Stimulated activated CD8-positive, alpha-beta memory T cell treated with anti-CD3 and anti-CD28 coated beads, Interleukin-15, amount 100 ng/mL, for 48 hours (primary cell): ENCODE measurements at places on chromosomes 1 and 21.

DNA sequence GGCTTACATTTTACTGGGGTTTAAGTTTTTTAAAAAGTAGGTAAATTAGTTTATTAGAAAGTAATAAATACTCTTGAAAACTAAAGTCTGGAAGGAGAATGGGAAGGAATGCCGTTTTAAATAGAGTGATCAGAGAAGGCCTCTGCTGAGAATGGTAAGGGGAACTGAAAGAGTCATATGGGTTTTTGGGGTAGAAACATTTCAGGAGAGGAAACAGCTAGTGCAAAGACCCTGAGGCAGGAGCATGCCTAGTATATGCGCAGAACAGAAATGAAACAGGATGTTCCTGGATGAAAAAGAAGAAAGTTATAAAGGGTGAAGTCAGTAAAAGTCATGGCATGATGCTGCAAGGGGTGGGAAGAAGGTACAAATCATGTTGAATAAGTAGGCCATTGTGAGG is 38.9 kb downstream of the ZC3H11B start:
- DNase-seq: no peak

- no peak for DNase-seq
Measured at GRCh38 chr1:245500546-245500945, 345.8 kb downstream of the KIF26B start.

DNA sequence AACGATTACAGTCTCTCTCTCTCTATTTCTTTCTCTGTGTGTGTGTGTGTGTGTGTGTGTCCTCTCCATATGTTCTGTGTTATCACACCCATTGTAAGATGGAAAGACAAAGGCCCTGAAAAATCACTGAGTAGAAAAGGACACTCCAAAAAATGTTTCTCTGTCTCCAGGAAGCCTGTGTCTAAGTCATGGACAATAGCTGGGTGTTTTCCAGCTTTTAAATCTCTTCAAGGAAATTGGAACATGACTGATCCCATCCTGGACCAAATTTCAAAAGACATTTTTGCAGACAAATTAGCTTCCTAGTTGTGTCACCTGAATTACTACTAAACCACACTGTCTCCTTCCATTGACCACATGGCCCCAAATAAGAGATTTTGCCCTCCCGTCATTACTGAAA is 31.0 kb upstream of the LMX1A start:
- no peak for DNase-seq

GRCh38 chr1:111199881-111200801 is at the start of gene DENND2D:
Gene DENND2D (minus strand): TSS chr1:111200646. CDS start chr1:111200459, 187 bp downstream.
- DNase-seq: peak; percentile 63

GRCh38 chr1:227998374-227999055 is 8.3 kb upstream of the WNT3A start:
- no peak for DNase-seq

- no peak for DNase-seq
Measured at GRCh38 chr21:18524097-18524880, 120.7 kb upstream of the TMPRSS15 start.

GRCh38 chr1:112870887-112871646 is 84.9 kb downstream of the SLC16A1 start:
- DNase-seq: no peak

GRCh38 chr1:48055876-48056764 is 58.9 kb upstream of the TRABD2B start:
- no peak for DNase-seq

DNA sequence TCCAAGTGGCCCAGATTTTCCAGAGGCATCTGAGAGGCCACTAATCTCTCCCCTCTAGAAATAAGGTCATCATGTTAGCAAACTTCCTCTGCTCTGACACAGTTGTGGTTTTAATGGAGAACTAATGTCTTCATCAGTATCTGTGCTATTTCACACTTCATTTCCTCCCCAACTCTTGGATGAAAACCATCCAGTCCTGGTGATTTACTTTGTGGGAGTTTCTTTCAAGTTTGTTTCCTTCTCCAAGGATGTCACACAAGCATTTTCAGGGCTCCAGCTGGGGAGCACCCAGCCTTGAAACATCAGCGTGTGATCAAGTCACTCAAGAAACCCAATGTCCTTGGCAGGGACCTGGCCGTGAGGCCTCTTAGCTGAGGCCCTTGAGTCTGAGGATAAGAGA is 38.8 kb downstream of the TBX15 start:
- no peak for DNase-seq

DNA sequence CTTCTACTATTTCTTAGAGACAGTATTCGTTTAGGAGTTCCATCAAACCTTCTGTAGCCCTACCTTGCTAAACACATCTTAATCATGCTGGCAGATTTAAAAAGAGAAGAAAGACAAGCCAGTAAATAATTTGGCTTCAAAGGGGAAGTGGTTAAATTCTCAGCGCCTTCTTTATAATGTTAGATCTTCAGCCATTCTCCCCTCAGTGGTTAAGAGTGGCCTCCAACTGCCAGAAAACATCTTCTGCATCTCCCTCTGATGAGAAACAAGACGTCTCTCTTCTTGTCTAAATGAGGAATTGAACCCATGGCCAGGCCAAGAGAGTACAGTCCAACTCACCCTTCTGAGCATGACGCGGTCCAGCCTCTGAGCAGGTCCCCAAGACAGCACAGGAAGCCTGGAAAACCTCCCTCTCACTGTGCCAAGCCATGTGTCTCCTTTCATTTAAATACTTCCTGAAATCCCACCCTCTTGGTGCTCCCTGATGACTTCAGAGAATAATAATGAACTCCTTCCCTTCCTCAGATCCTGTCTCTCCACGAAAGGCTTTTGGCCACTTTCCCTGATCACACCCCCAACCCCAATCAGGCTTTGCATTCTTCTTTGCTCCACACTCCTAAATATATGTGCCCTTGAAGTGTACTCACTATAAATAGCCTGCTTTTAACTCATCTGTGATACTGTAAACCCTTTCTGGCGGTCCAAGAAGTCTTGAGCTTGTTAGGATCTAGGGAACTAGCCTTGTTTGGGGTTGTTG is 16.4 kb upstream of the LRRC52 start:
- no peak for DNase-seq

- DNase-seq: no peak
Measured at GRCh38 chr21:31537872-31538576, 121.5 kb upstream of the SOD1 start.

DNA sequence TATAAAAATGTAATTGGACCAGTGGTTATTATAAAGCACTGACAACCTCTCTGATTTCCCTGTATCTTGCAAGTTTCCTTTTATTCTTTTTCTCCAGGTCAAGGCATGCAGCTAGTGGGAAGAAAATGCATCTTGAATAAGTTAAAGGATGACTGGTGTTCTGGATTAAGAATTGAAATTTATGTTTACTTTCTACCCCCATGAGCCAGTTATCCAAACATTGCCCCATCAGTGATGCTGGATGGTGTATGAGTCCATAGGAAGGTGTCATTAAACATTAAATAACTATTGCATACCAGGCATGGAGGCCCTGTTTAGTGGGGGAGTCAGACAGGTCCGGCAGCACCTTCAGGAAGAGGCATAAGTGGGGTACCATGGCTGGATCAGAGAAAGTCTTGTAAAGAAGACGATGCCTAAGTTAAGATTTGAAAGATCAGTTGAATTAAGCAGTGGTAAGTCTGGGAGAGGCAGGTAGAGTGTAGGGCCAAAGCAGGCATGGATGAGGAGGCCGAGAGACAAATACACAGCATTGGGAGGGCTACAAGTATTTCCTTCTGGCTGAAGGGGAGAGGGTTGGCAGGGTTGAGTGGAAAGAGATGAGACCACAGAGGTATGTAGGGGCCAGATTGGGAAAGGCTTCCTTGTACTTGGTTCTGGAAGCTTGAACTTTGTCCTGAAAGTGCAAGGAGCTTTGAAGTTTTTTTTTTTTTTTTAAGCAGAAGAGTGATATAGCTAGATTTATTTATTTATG is 5.7 kb downstream of the SZRD1 start:
- DNase-seq: no peak

DNA sequence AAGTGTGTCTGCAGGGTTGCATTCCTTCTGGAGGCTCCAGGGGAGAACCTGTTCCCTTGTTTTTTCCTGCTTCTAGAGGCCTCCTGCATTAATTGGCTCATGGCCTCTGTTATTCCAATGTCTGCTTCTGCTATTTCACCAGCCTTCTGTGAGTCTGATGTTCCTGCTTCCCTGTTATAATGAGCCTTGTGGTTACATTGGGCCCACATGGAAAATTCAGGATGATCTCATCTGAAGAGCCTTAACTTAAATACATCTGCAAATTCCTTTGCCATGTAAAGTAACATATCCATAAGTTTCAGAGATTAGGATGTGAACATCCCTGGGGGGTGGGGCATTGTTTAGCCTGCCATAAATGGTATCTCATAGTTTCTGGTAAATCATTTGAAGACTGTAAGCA is 181.1 kb downstream of the RWDD3 start:
- DNase-seq: no peak

DNA sequence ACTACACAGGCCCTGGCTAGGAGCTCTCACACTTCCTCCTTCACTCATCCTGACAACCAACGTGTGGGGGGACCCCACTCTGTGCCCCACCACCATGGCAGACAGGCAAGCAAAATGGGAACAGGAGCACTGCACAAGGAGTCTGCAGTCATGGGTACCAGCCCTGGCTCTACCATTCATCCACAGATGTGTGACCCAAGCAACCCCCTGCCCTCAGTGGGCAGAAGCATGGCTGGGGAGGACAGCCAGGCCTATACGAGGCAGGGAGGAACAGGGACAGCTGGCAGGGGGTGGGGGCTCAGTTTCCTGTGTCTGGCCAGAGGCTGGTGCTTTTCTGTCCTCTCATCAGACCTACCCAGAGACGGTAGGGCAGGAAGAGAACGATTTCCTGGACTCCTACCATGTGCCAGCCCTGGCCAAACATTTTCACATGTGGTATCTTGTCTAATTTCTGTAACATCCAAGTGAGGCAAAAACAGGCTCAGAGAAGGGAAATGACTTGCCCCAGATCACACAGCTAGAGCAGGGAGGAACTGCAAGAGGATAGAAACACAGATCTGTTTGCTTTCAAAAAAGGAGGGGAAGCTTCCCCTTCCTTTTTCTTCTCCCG is 178.0 kb downstream of the HIVEP3 start:
- no peak for DNase-seq

GRCh38 chr1:245079021-245079609 is 75.7 kb upstream of the KIF26B start:
- no peak for DNase-seq

GRCh38 chr1:147504801-147505311 is 36.4 kb upstream of the BCL9 start:
- no peak for DNase-seq

- DNase-seq: no peak
Measured at GRCh38 chr1:179817789-179818188, 59.8 kb downstream of the TOR1AIP2 start.

- DNase-seq: no peak
Measured at GRCh38 chr1:75579046-75579445, 31.9 kb downstream of the SLC44A5 start.

DNA sequence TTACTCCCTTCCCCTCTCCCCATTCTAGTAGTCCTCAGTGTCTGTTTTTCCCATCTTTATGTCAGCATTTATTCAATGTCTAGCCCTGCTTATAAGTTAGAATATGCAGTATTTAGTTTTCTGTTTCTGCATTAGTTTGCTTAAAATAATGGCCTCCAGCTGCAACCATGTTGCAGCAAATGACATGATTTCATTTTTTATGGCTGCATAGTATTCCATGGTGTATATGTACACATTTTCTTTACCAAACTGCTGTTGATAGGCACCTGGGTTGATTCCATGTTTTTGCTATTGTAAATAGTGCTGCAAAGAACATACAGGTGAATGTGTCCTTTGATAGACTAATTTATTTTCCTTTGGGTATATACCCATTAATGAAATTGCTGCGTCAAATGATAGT is 267.7 kb downstream of the SRGAP2C start:
- DNase-seq: no peak

DNA sequence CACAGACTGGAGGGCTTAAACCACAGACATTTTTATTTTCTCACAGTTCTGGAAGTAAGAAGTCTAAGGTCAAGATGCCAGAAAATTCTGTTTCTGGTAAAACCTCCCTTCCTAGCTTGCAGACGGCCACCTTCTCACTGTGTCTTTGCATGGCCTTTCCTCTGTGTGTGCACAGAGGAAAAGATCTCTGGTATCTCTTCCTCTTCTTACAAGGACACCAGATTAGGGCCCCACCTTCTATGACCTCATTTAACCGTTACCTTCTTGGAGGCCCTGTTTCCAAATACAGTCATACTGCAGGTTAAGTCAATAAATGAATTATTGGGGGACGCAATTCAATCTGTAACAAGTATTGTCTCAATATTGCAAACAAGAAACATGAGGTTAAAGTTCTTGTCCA is 63.0 kb upstream of the PRDX6 start:
- DNase-seq: no peak

DNA sequence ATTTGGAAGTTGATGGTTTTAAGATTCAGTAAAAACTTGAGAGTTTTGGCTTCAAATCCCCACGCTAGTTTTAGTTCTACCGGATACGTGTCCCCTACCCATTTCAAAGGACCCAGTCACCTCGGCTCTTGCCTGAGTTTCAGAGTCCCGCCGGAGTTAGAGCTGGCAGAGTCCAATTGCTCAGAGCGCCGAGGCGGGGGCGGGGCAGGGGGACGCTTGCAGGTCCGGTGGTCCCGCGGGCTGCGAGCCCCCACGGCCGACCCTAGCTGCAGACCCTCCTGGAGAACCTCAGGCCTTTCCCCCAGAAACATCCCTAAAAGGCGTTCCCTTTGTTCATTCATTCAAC is 765 bp upstream of the VPS45 start:
- peak; percentile 36 for DNase-seq

GRCh38 chr1:89632657-89633247 is at the start of gene LRRC8C:
Gene LRRC8C (plus strand): TSS chr1:89633120. CDS start chr1:89686474, 53,354 bp downstream.
- peak; percentile 82 for DNase-seq

DNA sequence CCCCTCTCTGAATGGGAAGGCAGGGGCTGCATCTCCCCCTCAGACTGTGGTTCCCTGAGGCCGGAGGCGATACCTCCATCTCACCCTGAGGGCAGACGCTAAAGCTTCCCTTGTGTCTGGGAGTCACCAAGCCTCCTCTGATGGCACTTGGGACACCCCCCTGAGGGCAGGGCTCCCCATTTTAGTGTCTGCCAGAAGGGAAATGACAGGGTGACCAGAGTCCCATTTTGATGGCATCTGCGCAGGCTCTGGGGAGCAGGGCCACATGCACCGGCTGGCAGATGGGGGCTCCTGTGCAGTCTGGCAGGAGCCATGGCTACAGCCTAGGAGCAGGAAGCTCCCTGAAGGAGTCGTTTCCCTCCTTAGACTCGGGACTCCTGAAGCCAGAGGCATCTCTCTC is 1.7 kb downstream of the S100A2 start:
- no peak for DNase-seq

- no peak for DNase-seq
Measured at GRCh38 chr21:45828580-45829570, 152.7 kb upstream of the COL6A1 start.

GRCh38 chr1:61428146-61428545 is 296.8 kb downstream of the TM2D1 start:
- no peak for DNase-seq
